ENCODE measurements at places on chromosomes 5 and 9.

- DNase-seq = no peak
Measured at GRCh38 chr5:14212838-14213237, 69.7 kb downstream of the TRIO start.

DNA sequence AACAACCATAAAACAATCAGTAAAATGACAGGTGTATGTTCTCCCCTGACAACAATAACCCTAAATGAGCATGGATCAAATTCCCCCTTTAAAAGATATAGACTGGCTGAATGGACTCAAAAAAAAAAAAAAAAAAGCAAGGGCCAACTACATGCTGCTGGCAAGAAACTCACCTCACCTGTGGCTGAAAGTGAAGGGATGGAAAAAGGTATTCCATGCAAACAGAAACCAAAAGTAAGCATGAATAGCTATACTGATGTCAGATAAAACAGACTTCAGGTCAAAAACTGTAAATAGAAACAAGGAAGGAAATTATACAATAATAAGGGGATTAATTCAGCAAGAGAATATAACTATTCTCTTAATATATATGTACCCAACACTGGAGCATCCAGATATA lies 54.2 kb upstream of the SSBP2 start:
- no peak for DNase-seq

DNA sequence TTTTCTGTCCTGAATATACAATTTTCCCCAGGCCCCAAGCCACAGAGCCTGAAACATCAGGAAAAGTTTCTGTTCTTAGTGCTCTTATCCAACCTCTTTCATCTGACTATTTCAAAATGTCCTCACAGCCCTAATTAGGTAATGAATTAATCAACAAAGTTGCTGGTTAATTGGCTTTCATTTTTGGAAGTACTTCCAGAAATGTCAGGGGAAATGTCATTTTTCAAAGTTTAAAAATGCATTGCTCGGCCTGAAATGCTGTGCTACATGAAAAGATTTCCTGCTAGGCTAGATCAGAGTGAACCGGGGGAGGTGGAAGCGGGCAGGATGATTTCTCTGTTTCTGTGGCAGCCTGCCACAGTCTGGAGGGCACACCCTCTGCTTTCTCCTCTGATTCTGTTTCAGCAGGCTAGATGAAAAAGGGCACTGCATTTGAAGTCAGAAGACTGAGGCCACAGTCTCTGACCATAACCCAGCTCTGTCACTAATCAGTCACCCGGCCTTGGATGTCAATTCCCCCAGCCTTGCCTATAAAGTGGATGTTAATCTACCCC lies 55.9 kb upstream of the BARX1 start:
- DNase-seq = no peak

- DNase-seq = no peak
Measured at GRCh38 chr5:78003450-78003849, 227.3 kb upstream of the TBCA start.

DNA sequence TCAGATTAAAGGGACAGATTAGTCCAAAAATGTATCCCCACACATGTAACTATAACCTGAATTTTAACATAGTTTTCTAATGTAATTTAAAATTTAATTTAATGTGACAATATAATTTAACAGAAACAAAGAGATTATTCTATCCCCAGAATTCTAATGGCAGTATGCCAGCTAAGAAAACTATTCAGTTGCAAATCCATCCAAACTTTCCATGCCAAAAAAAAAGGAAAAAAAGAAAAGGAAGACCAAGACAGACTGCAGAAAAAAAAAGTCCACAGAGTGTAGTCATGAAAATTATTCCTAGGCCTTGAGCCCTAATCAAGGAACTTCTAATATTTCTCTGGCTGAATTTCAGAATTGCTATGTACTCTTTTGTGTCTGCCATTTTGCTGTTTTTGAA lies 217.6 kb downstream of the CDH18 start:
- no peak for DNase-seq

DNA sequence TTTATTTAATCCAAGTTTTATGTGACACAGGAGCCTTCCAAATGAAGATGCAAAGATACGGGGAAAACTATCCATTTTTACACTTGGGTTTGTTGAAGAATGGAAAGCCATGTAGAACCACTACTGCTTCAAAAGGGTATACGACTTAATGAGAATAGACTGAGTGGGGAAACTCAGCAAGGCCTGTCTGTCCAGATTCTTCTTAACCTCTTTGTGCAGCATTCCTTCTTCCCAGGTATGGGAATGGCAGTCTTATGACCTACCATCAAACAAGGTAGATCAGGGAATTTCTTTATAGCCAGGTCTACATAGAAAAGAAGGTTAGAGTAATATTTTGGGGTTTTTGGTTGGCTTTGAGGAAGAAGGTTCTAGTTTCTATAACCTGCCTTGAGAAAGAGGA lies 23.4 kb downstream of the APTX start:
- no peak for DNase-seq

DNA sequence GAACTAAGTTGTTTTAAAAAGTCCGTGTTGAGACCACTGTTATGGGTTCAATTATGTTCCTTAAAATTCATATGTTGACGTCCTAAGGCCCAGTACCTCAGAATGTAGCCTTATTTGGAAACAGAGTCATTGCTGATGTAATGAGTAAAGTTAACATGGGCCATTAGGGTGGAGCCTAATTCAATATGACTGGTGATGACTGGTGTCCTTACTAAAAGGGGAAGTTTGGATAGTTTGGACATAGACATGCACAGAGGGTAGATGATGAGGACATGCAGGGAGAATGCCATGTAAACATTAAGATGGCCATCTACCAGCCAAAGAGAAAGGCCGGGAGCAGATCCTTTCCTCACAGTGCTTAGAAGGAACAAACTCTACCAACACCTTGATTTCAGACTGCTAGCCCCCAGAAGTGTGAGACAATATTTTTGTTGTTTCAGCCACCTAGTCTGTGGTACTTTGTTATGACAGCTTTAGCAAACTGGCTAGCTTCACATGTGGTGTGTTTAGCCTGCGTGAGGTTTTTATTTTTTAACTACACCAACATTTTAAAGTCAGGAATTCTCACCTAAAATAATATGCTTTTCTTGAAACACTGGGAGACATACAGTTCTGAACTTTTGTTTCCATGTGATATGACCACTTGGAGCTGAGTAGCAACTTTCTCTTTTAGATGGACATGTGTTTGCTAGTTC lies 135.3 kb downstream of the YIPF5 start:
- no peak for DNase-seq

DNA sequence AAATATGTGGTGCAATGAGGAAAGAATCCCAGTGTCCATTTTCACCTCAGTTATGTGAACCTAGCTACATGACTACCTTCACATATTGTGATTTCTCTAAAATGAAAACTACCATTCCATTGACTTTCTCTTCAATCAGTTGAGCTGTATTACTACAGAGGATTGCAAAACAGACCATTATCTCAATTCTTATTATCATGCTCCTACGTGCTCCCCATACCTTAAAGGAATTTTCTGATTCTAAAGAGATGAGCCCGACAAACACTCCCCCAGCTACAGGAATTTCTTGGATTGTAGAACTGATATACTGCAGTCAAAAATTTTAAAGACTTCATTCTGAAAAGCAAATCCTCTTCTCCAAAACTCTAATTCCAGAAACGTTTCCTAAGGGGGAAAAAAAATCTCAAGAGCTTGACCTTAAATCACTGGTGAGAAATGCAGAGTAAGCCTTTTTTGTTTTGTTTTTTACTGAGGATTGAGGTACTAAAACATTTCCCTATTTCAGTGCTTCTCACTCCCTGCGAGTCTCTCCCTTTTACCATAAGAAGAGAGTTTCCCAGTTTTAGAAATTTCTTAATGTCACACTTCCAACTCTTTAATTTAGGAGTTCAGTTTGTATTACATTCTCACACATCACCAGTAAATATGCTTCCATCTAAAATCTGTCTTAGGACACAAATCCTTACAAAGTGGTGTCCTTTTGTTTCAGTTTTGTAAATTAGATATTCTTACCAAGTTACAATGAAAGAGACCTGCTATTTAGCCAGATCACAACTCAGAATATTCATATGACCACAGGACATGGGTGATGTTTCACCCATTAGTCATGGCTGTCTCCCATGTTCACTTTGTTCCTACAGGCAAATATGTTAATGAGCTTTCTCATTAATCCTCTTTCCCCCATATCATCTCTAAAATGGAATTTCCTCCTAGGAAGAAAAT lies 203.8 kb downstream of the TSSK1B start:
- no peak for DNase-seq

DNA sequence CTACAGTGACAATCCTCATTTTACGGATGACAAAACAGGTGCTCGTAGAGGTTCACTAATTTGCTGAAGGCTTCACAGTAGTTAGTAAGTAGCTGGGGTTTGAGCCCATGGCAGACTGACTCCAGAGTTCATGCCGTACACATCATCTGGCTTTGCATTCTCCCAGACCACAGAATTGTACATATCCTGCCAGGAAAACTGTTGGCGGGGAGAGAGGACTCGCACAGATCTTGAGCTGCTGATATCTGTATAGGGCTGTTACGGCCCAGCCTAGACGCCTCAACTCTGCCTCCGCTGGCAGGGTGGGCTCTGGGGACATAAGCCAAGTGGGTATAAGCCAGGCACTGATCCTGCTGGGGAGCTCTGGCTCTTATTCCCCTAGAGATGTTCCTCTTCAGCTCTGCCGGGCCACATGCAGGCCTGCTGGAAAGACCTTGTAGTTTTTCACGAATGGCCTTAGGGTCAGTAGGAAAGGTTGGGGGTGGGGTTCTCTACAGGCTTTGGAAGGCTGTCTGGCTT lies 16.3 kb downstream of the LARP1 start:
- no peak for DNase-seq

GRCh38 chr5:135392256-135392655 lies 6.8 kb downstream of the MACROH2A1 start:
- DNase-seq = no peak

DNA sequence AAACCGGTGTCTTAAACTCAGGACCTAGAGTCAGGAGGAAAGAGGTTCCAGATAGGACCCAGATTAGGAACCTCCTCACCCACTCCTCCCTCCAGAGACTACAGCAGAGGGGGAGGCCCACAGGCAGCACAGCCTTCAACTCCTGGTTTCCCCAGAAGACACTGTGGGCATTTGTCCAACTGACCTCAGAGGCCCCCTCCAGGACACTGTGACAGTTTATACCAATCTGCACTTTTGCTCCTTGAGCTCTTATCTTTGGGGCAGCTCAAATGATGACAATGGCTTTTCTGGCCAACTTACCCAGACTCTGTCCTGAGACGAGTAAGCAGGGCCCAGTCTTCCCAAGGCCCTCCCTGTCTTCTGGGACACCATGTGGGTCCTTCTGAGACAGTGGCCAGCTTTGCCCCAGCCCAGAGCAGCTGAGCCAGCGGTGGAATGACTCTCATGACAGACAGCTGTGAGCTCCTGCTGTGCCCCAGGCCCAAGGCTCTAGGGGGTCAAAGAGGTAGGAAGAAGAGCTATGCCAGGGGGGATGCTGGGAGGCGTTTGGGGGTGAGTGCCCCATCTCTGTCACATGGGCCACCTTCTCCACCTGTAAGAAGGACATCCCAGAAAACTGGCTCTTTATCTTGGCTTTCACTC lies 14.3 kb downstream of the OR2V2 start:
- DNase-seq = no peak

- DNase-seq = no peak
Measured at GRCh38 chr9:87606841-87607521, 109.3 kb downstream of the DAPK1 start.

DNA sequence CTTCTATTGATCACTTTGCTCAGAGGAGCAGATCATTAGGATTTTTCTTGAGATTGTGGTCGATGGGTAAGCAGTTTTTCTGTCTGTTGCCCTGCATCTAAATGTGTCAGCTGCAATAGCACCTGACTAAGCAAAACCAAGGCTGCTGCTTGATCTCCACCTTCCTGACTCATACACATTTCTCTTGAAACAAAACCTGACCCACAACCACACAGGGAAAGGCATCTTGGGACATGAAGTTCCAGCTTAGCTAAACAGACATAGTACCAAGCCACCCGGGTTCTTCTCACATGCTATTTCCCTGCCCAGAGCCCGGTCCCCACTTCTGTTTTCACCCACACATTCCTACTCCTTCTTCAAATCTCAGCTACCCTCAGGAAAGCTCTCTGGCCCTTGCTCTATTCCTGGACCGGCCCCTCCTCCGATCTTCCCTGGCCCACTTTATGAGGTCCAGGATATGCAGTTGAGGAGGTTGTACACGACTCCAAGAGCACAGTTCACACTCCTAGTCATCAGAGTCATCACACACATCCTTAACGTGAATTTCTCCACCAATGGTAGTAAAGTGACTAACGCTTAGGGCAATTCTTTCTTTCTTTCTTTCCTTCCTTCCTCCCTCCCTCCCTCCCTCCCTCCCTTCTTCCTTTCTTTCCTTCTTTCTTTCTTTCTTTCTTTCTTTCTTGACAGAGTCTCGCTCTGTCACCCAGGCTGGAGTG lies 16.0 kb upstream of the ZBTB43 start:
- no peak for DNase-seq

GRCh38 chr5:179438011-179438441 lies 92.8 kb upstream of the ADAMTS2 start:
- no peak for DNase-seq

DNA sequence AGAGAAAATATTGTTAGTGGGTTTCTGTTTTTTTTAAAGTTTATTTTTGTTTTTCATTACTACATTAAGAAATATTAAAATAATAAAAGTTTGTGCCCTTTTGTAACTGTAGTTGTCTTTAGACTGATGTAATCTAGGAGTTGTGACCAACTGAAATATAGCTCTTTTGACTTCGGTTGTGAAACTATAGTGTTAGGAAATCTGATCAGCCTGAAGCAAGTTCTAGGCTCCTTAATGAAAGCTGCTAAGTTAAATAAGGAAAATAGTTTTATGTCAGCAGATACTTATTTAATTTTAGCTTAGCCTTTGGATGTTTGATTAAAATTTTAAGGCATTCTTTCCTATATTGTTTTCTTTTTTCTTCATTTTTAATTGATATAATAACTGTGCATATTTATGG lies 14.2 kb downstream of the AP3S1 start:
- no peak for DNase-seq

GRCh38 chr9:117963493-117964090 lies 259.4 kb downstream of the TLR4 start:
- DNase-seq = no peak

DNA sequence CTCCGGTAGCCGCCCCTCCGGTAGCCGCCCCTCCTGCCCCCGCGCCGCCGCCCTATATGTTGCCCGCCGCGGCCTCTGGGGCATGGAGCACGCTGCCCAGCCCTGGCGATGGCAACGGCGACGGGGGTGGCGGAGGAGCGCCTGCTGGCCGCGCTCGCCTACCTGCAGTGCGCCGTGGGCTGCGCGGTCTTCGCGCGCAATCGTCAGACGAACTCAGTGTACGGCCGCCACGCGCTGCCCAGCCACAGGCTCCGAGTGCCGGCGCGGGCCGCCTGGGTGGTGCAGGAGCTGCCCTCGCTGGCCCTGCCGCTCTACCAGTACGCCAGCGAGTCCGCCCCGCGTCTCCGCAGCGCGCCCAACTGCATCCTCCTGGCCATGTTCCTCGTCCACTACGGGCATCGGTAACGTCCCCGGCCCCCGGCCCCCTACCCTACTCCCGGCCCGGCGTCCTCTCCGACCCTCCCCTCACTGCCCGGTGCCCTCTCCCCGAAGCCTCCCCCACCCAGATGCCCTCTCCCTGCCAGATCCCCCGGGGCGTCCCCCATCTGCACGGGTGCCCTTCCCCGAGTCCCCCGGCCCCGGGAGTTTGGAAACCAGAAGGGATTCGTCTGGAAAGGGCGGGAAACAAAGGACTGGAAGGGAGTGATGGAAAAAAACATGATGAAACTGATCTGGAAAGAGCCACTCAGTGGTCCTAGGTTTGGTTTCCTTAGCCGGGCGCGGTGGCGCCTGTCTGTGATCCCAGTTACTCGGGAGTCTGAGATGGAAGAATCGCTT lies 417 bp downstream of the SRD5A1 start:
- DNase-seq = peak; percentile 10

Data from stimulated activated CD4-positive, alpha-beta T cell treated with anti-CD3 and anti-CD28 coated beads, Interleukin-2, amount 100 ng/mL, for 48 hours (primary cell).